ENCODE measurements at places on chromosomes 4 and X. TPM values are rescaled to one million over a fixed set of nuclear protein-coding genes. Genes with fewer than 3 reads are reported as not detected.

The AMTN gene
- total RNA-seq, result not detected

The KIF4A gene
- total RNA-seq, result 19.0 TPM

The CPE gene
- 3.6 TPM for total RNA-seq

The ALPK1 gene
- total RNA-seq, result 8.6 TPM

The GLRA3 gene
- not detected for total RNA-seq

The TKTL2 gene
- not detected for total RNA-seq

The SGMS2 gene
- 57.5 TPM for total RNA-seq
